ENCODE measurements at places on chromosomes 2 and 18.
A peak's percentile ranks its signal among the peaks of the same experiment; 100 is the strongest.

GRCh38 chr2:152627351-152627957 is 89.8 kb downstream of the PRPF40A start:
- H3K36me3 ChIP-seq = no peaks in the 10 kb centered on the region
- no peaks in the 10 kb centered on the region for H3K27me3 ChIP-seq
- no peaks in the 10 kb centered on the region for H3K4me1 ChIP-seq
- no peak overlapping the region for H3K4me3 ChIP-seq
- no peak overlapping the region for H3K27ac ChIP-seq
- DNase-seq = peak; percentile 15

- H3K36me3 ChIP-seq = no peaks in the 10 kb centered on the region
- DNase-seq = no peak
- no peak overlapping the region for H3K27ac ChIP-seq
- H3K27me3 ChIP-seq = no peaks in the 10 kb centered on the region
Measured at GRCh38 chr2:126874961-126875360, 23.7 kb upstream of the TEX51 start.

- no peaks in the 10 kb centered on the region for H3K36me3 ChIP-seq
- no peaks in the 10 kb centered on the region for H3K4me1 ChIP-seq
- no peak overlapping the region for H3K27ac ChIP-seq
- H3K27me3 ChIP-seq = peaks cover 100% of the 10 kb centered on the region
Measured at GRCh38 chr18:22347606-22348511, 69.9 kb downstream of the CTAGE1 start.

- H3K4me1 ChIP-seq = peaks cover 22% of the 10 kb centered on the region
- H3K36me3 ChIP-seq = no peaks in the 10 kb centered on the region
- DNase-seq = no peak
- no peak overlapping the region for H3K4me3 ChIP-seq
- no peak overlapping the region for H3K27ac ChIP-seq
Measured at GRCh38 chr2:136004965-136005364, 19.5 kb upstream of the DARS1 start.

DNA sequence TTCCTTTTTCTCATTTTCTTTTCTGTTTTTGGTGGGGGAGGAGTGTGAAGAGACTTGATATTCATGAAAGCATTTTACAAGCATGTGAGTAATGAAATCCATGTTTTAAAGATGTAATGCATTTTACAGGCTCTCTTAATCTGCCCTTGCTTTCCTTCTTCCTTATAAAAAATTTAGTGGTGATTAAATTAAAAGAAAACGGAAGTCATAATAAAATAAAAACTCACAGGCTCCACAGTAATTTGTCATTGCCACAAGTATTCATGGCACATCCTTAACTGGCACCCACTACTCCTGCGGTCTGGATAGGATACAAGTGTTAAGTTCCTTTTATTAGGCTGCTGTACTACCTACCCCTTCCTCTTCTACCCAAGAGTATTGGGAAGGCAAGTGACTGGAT is 241.2 kb downstream of the SLC4A3 start:
- no peak for DNase-seq
- no peak overlapping the region for H3K27ac ChIP-seq
- no peaks in the 10 kb centered on the region for H3K27me3 ChIP-seq
- peaks cover 30% of the 10 kb centered on the region for H3K4me1 ChIP-seq

DNA sequence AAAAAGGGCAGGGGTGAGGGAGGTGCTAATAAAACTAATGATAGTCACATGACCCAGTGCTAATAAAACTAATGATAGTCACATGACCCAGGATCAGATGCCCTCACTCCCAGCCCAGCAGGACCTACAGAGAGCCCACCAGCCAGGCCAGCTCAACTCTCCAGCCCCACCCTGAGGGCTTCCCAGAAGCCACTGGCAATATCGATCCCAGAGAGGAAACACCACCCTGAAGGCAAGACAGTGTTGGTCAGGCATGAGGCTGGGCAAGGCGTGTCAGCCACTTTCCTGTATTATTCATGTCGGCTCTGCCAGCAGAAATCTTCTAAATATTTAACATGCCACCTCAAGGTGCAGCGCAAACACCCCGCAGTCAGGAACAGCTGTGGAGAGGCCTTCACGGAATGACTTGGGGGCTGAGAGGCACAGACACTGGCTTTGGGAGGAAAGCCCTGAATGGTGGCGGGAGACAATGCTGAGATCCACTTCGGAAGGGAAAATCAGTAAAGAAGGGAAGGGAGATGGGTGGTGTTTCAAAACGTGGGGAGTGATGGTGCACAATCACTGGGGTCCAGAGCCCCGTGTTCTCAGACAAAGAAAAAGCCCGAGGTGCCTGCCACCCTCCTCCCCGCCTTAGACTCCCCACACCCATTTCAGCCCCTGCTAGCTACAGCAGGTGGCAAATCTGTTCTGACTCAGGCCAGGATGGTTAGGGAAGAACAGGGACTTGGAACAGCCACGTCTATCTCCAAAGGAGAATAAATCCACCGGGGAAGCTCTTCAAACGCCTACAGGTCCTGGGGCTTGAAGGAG is 1.4 kb downstream of the REEP1 start:
- no peak overlapping the region for H3K27ac ChIP-seq
- H3K36me3 ChIP-seq = no peaks in the 10 kb centered on the region
- peaks cover 82% of the 10 kb centered on the region for H3K27me3 ChIP-seq
- peaks cover 17% of the 10 kb centered on the region for H3K4me1 ChIP-seq
- H3K4me3 ChIP-seq = peak overlapping the region; percentile 68
- DNase-seq = peak; percentile 7

DNA sequence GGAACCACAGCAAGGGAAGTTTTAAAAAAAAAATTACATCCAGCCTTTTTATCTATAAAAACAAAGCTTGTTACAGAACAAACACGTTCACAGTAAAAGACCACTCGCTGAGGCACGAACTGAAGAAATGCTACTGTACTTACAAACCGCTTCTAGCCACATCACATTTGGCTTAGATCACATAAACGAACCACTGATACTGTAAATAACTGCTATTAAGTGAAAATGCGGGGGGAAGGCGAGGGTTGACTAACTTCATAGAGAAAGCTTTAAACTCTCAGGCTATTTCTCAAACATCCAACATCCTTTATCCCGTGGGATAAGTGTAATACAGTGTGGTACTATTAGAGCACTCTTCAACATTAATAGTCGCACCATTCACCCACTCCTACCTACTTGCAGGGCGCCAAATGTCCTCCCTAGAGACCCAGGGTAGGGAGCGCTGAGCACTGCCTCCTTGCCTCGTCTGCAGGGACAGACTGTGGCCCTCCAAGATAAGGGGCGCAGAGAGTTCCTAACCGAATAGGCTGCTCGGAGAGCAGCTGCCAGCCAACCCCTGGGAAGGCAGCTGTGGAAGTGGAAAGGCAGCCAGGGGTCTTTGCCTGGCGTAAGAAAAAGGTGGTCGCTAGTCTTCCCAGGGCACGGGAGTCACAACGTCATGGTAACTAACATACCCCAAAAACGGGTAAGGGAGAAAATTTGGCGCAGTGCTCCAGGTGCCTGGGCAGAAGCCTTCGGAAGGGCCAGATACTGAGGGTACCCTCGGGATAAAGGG is 854 bp downstream of the GPR155 start:
- no peak overlapping the region for H3K27ac ChIP-seq
- peak; percentile 42 for DNase-seq
- no peaks in the 10 kb centered on the region for H3K36me3 ChIP-seq
- H3K4me1 ChIP-seq = peaks cover 5% of the 10 kb centered on the region
- H3K4me3 ChIP-seq = peak overlapping the region; percentile 55

- H3K36me3 ChIP-seq = no peaks in the 10 kb centered on the region
- H3K4me3 ChIP-seq = no peak overlapping the region
- no peaks in the 10 kb centered on the region for H3K4me1 ChIP-seq
- H3K27me3 ChIP-seq = no peaks in the 10 kb centered on the region
- H3K27ac ChIP-seq = no peak overlapping the region
- peak; percentile 16 for DNase-seq
Measured at GRCh38 chr2:33250417-33251029, 225.9 kb upstream of the RASGRP3 start.

DNA sequence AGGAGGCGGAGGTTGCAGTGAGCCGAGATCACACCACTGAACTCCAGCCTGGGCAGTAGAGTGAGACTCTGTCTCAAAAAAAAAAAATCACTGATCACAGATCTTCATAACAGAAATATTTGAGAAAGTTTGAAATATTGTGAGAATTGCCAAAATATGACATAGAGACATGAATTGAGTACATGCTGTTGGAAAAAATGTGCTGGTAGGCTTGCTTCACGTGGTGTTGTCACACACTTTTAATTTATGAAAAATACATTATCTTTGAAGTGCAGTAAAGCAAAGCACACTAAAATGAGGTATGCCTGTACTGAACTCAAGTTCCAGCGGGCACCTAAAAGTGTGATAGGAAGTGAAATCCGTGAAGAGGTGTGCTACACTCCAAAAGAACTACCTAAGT is 152.6 kb downstream of the TMEFF2 start:
- H3K27ac ChIP-seq = no peak overlapping the region
- no peak overlapping the region for H3K4me3 ChIP-seq
- DNase-seq = no peak
- no peaks in the 10 kb centered on the region for H3K27me3 ChIP-seq

- no peaks in the 10 kb centered on the region for H3K36me3 ChIP-seq
- peaks cover 19% of the 10 kb centered on the region for H3K4me1 ChIP-seq
- peak overlapping the region; percentile 95 for H3K4me3 ChIP-seq
- peaks cover 42% of the 10 kb centered on the region for H3K27me3 ChIP-seq
- no peak overlapping the region for H3K27ac ChIP-seq
- peak; percentile 63 for DNase-seq
Measured at GRCh38 chr2:111118481-111118980, 2.2 kb upstream of the BCL2L11 start.

DNA sequence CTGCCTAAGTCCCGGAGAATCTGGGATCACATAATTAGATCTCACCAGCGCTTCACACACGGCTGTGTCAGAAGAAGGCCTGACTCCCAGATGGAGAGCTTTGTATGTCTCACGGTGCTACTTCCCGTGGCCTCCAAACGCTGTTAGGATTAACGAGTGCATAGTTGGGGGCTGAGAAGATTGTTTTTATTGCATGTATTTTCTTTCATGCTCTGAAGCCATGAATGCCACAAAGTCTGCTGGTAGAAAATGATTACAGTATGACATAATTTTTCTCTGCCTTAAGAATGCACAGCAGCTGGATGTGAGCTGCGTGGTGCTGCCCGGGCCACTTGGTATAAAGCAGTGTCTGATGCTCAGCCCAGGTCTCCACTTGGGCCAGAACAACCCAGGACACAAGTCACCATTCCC is 166.5 kb downstream of the SEPTIN10 start:
- no peak overlapping the region for H3K27ac ChIP-seq
- no peaks in the 10 kb centered on the region for H3K36me3 ChIP-seq
- no peaks in the 10 kb centered on the region for H3K4me1 ChIP-seq
- no peak overlapping the region for H3K4me3 ChIP-seq

DNA sequence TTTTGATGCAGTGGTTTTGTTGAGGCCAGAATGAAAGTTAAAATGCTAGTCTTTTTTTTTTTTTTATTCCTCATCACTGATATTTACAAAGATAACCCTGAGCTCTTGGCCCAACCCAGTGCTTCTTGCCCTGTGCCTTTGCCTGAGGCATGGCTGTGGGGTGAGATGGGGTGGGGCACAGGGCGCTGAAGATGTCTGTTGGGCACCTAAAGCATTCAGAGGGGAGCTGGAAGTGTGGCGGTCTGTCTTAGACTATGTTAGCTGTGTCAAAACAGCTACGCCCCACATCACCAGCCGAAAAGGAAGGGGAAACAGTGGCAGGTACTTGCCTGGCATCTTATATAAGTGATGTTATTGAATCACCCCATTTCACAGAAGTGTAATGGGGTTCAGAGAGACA is 20.7 kb downstream of the TOGARAM2 start:
- no peaks in the 10 kb centered on the region for H3K36me3 ChIP-seq
- no peak for DNase-seq
- H3K4me3 ChIP-seq = no peak overlapping the region
- H3K4me1 ChIP-seq = peaks cover 8% of the 10 kb centered on the region
- H3K27me3 ChIP-seq = no peaks in the 10 kb centered on the region

GRCh38 chr18:69469444-69469919 is 68.8 kb downstream of the DOK6 start:
- H3K27ac ChIP-seq = no peak overlapping the region
- no peaks in the 10 kb centered on the region for H3K36me3 ChIP-seq
- no peak overlapping the region for H3K4me3 ChIP-seq

GRCh38 chr2:186718122-186718521 is 24.3 kb downstream of the FAM171B start:
- H3K4me3 ChIP-seq = no peak overlapping the region
- H3K27me3 ChIP-seq = no peaks in the 10 kb centered on the region
- H3K36me3 ChIP-seq = no peaks in the 10 kb centered on the region

DNA sequence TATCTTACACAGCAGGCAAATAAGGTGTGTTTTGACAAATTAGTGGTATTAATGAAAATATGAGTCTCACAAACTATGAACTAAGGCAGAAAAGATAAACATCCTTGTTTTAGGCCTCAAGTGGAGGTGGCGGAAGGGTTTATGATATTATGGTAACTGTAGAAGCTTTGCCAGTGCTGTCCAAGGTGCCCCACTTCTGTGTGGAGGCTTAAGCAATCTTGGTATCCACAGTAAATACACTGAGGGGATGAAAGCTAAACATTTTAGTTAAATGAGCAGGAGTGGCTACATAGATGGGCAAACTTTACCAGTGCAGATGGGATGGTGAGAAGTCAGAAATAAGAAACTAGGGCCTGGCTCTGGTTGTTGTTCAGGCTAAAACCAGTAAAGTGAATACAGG is 84.7 kb downstream of the BARD1 start:
- H3K4me1 ChIP-seq = no peaks in the 10 kb centered on the region
- DNase-seq = no peak
- no peak overlapping the region for H3K4me3 ChIP-seq
- H3K27ac ChIP-seq = no peak overlapping the region
- peaks cover 8% of the 10 kb centered on the region for H3K36me3 ChIP-seq
- no peaks in the 10 kb centered on the region for H3K27me3 ChIP-seq

DNA sequence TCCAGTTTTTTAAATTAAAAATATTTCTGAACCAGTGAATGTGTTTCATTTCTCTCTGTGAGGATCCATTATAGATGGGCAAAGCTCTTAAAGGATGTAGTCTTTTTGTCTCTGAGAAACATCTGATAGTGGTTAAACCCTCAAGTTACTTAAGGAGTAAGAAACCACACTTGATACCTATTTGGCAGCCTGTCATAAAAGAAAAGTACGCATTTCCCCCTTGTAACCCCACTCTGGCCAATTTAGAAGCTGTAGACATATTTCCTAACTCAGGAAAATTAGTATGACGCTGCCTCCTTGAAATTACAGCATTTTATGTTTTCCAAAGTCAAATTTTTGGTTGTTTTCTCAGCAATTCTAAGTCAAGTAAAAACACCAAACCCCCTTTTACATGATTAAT is 2.0 kb downstream of the STAT4 start:
- H3K36me3 ChIP-seq = no peaks in the 10 kb centered on the region
- H3K4me1 ChIP-seq = no peaks in the 10 kb centered on the region

DNA sequence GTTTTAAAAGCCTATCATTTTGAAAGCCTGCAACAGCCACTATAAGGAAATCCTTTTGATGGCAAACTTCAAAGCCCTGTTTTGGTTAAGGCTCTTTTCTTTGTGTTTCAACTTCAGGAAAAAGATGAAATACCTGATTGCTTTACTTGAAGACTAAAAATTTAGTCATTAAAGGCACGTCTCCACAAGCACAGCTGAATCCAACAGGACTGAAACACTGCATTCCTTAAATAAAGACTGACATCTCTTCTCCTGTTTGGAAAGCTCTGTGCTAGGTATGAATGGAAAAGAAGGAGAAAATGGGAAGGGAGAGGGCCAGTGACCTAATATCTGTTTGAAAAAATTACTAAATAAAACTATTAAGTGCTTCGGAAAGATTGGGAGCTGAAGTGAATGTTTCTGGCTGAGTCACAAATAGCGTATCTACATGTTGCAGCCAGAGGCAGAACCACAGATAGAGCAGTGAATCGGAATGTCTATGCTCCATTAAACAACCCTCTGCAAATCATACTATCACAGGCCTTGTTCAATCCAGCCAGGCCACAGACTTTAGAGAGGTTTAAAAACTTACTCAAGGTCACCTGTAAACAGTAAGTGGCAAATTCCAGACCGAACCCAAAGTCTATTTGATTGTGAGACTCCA is 21.1 kb upstream of the RALBP1 start:
- H3K4me3 ChIP-seq = no peak overlapping the region
- no peaks in the 10 kb centered on the region for H3K27me3 ChIP-seq
- no peak for DNase-seq
- H3K27ac ChIP-seq = no peak overlapping the region
